ENCODE measurements at places on chromosomes 7 and 10.

GRCh38 chr7:50304129-50304910 lies at the start of gene IKZF1:
Gene IKZF1, plus strand, starts transcription at chr7:50304716. Its CDS starts 14,346 bp downstream, at chr7:50319062.
- peak; percentile 97 for DNase-seq

DNA sequence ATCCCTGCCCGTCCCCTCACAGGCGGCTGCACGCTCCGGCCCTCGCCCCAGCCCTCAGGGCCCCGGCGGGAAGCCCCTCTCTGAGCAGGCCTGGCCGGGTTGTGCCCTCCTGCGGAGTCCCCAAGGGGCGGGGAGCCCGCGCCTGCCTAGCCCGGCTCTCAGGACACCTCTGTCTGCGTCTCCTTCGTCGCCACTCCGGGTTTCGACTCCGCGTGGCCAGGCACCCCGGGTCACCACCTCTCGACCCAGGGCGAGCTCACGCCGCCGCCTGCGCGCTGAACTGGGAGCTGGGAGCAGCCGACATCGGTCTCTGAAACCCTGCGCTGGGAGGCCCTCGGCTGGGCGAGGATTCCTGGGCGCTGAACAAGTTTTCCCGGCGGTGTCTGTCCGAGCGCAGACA lies 6.2 kb upstream of the OGDHL start:
- DNase-seq = no peak

GRCh38 chr7:131225619-131226513 lies 101.8 kb upstream of the MKLN1 start:
- no peak for DNase-seq

DNA sequence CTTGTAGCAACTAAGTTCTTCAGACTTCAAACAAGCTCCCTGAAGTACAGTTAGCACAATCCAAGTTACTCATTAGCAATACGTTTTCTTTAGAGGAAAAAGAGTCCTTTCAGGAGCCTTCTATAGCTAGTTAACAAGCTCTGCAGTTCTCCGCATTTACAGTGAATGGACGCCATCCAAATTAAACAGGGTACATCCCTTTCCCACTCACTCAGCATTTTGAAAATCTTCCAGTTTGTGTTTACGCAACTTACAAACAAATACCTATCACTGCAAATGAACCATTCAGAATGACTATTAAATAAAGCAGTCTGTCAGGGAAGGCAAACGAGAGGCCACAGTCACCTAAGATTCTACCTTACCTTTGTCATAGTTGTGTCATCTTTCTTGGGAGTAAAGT lies 84.5 kb downstream of the RNF32 start:
- DNase-seq = no peak

GRCh38 chr10:95865814-95866466 lies 41.8 kb upstream of the CC2D2B start:
- DNase-seq = no peak

DNA sequence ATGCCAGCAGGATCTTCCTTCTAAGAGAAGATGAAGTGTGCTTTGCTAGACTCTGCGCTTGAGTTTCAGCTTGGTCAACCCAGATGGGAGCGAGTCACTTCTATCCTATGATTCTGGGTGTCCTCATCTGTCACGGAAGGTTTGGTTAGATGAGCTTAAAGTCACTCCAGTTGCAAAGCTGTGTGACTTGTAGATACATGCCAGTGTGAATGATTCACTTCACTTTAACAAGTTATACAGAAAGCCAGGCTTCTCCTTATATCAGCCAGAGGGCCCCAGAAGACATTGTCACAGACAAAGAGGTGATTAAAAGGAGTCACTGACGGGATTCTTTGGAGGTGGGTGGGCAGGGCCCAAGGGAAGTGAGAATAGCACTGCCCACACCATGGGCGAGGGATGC lies 122.6 kb upstream of the PFKP start:
- DNase-seq = no peak

- no peak for DNase-seq
Observed at GRCh38 chr10:26259341-26259740, 42.8 kb downstream of the GAD2 start.

GRCh38 chr7:107480932-107481331 lies 11.1 kb downstream of the GPR22 start:
- DNase-seq = no peak

DNA sequence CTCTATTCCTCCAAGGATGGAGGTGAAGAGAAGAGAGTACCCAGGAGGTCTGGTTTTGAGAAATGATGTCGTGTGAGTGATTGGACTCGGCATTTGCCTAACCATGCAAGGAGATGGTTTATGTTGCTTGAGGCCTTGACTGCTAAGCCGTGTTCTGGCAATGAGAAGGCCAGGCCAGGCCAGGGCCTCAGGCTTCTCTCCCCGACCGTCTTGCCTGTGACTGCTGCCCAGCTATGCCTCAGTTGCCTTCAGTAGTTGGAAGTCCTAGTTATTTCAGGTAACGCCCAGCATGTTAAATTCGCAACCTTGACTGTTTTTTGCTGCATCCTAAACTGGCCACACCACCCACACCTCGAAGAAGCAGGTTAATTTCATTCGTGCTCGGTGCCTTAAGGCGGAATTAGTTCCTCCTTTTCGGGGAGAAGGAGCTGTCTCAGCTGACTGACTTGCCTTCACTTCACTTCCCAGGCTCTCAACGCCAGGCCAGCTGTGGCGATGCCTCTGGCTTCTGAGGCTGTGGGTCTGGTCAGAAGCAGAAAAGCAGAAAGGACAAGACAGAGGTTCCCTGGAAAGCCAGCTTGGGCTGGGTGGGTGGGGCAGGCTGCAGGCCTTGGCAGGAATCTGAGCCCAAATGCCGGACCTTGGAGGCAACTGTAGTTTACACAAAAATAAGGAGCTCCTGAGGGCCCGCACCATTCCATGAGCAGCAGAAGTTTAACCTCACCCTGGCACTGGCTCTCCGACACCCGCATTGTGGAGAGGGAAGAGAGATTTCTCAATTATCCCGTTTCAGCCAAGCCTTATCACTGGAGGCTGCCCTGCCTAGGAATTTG lies 61.9 kb upstream of the SAMD8 start:
- DNase-seq = peak; percentile 18

- no peak for DNase-seq
Observed at GRCh38 chr10:70418229-70418628, 14.3 kb downstream of the EIF4EBP2 start.

GRCh38 chr10:131195558-131196159 lies 115.9 kb downstream of the TCERG1L start:
- DNase-seq = no peak

DNA sequence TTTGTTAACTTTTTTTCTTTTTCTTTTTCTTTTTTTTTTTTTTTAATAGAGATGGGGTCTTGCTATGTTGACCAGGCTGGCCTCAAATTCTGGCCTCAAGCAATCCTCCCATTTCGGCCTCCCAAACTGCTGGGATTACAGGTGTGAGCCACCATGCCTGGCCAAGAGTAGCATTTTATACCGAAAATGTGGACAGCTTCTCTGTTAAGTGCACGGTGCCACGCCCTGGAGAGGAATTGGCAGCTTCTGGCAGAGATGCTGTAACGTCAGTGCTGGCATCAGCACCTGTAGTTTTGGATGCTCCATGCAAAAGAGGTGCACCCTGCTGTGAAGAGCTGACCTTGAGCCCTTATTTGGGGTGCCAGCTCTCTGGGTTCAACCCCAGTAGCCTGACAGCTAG lies 18.2 kb downstream of the IL15RA start:
- no peak for DNase-seq

DNA sequence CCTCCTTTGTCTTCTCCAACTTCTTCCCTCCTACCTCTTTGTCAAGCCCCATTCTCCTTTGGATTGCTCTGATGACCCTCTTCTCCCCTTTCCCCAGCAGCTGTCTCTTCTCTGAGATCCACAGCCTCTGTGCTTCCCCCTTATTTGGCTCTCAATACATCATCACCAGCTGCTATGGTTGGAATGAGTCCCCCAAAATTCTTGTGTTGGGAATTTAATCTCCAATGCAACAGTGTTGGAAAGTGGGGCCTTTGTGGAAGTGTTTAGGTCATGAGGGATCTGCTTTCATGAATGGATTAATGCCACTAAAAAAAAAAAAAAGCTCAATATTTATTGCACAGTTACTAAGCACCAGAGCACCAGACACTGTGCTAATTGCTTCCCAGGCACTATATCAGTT lies 39.2 kb upstream of the FRMD4A start:
- no peak for DNase-seq

GRCh38 chr7:143396625-143397556 lies 11.8 kb downstream of the EPHA1 start:
- DNase-seq = no peak

GRCh38 chr7:20394284-20394683 lies 63.6 kb downstream of the ITGB8 start:
- DNase-seq = no peak

DNA sequence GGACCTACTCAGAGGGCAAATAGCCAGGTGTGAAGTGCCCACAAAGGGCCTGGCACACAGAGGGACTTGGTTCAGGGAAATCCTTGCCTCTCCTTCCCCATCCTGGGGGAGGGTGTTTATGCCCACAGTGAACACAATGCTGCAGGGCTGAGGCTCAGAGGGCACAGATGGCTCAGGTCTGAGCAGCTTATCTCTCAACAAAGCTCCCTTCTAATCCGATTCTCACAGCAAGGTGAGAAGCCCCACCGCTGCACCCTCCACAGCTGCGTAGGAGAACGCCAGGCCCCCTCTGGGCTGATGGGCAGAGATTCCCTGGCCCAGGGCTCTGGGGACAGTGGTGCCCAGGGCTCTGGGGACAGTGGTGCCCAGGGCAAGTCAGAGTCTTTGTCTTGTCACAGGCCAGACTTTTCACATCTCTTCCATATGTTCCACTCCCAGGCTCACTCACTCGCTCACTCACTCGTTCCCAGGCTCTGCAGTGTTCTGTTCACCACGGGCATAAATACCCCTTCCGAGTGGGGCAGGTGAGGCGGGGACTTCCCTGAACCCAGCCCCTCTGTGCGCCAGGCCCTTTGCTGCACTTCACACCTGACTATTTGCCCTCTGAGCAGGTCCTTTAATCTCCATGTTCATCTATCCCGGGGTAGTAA lies 8.7 kb upstream of the CDHR1 start:
- no peak for DNase-seq

- DNase-seq = no peak
Observed at GRCh38 chr10:109405338-109405737, 518.0 kb downstream of the XPNPEP1 start.

- no peak for DNase-seq
Observed at GRCh38 chr7:135800560-135800959, 51.9 kb upstream of the FAM180A start.

GRCh38 chr10:112950714-112951358 lies 789 bp downstream of the TCF7L2 start:
- peak; percentile 69 for DNase-seq

DNA sequence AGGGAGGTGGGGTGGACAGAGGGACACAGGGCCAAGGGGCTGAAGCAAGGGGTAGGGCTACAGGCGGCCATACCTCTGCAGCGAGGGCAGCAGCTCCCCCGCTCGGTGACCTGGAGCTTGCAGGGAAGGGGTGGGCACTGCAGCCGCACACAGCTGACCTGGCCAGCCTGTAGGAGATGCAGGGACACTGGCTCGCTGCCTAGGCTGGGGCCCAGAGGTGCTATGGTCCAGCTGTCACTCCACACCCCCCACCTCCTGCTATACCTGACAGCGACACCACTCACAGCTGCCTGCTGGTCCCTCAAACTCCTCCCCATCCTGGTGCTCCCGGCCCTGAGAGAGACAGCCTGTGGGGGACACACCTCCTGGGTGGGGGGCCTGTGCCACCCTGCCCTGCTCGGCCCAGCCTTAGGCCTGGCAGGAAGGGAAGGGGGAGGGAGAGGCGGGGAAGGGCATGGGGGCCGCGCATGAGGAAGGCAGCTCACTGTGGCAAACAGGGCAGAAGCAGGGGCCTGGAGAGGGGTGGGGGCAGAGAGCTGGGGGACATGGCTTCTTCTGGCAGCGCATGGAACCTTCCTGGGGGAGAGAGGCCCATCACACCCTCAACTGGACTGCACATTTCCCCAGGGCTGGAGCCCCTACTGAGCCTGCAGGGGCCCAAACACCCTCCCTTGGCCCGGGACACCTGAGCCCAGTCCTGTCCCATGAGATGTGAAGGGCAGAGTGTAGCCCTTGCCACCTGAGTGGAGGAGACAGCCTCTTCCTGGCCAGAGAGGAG lies 23.9 kb downstream of the ATP6V1F start:
- DNase-seq = no peak

- DNase-seq = no peak
Observed at GRCh38 chr7:98329791-98330373, 48.4 kb downstream of the BRI3 start.

GRCh38 chr10:49241385-49241784 lies 53.2 kb upstream of the TMEM273 start:
- no peak for DNase-seq

DNA sequence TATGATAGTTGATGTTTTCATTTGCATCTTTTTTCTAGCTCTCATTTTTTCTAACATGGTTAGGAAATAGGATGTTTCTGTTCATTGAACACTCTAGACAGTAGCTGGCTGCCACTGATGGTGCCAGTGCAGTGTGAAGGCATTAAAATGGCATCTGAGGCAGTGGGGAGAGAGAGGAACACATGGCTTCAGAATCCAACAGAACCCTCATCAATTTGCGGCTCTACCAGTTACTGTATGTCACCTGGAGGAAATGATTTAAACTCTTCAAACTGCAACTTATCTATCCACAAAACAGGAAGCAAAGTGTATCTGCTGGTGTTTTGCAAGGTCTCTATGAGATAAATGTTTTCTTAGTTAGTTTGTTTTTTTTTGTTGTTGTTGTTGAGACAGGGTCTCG lies 305.2 kb upstream of the PRKCQ start:
- no peak for DNase-seq

DNA sequence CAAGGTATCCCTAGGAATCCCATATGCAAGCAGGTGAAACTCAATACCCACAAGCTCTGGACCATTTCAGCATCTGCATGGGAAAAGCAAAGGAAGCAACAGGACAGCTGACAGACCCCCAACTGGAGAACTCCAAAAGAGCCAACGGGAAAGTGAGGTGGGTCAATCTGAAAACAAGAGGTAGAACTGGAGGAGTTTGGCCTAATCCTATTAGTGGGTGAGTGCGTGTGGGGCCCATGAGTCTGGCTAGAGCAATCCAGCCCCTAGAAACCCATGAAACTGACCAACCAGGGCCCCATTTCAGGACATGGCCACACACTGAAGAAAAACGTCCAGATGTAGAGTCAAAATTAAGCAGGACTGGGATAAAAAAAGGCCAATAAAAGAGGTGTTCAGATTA lies 26.6 kb upstream of the WNT8B start:
- DNase-seq = no peak

DNA sequence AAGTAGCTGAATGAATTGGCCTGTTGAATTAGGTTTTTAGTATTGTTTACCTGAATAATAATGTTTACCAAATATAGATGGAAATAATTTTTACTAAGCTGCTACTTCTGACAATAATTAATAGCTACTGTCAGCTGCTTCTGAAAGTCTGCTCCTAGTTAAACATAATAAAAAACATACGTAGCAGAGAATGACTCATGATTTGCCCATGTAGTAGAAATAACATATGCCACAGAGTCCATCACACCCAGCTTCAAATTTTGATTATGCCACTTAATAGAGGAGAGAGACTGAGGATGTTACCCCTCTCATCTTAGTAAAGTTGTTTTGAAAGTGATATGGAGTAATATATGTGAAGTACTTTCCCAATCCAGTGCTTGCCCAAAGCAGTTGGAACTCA lies 57.6 kb upstream of the MDFIC start:
- DNase-seq = no peak

Measured in Kasumi-1 (cell line).